Esophagus squamous epithelium (tissue), 5 donors: ENCODE measurements at places on chromosomes 11 and 22.

DNA sequence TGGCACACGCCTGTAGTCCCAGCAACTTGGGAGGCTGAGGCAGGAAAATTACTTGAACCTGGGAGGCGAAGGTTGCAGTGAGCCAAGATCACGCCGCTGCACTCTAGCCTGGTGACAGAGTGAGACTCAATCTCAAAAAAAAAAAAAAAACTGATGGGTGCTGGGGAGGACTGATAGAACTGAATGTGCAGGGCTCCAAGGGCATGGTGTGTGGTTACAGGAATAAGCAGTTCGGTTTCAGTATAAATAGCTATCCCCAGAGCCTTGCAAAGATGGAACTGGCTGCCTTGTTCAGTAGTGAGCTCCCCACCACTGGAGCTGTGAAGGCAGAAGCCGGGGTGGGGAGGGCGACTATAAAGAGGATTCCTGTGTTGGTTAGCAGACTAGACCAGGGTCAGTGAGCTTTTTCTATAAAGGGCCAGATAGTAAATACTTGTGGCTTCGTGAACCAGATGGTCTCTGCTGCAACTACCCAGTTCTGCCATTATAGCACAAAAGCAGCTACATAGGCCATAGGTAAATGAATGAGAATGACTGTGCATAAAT lies 5.9 kb downstream of the TOM1 start:
- no peak for DNase-seq

DNA sequence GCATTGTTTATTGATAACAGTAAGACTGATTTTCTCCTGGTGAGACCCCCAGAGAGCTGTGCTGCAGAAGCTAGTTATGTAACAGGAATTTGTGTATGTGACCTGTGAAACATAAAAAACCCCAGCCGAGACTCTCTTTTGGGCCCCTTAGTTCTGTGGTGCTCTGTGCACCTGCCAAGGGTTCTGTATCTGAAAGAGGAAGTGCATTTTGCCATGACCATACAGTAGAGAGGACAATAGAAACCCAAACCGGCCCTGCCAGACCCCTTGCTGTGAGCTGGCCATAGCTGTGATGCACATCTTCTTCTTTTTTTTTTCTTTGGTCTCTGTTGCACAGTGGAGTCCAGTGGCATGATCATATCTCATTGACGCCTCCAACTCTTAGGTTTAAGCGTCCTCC lies 31.4 kb upstream of the APOL5 start:
- DNase-seq, result no peak

GRCh38 chr11:116576526-116576925 lies 196.3 kb downstream of the BUD13 start:
- no peak for DNase-seq

DNA sequence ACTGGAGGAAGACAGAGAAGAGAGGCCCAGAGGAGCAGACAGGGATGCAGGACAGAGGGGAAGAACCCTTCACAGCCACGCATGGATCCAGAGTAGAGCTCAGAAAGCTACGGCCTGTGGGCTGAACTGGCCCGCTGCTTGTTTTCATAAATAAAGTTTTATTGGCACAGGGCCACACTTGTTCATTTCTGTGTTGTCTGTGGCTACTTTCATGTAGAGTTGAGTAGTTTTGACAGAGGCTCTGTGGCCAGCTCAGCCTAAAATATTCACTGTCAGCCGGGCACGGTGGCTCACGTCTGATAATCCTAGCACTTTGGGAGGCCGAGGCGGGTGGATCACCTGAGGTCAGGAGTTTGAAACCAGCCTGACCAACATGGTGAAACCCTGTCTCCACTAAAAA lies 26.2 kb upstream of the GAL start:
- no peak for DNase-seq

- DNase-seq, result no peak
Observed at GRCh38 chr11:2531277-2531986, 86.6 kb downstream of the KCNQ1 start.

- DNase-seq, result no peak
Observed at GRCh38 chr11:73121692-73122091, 20.4 kb downstream of the FCHSD2 start.

- DNase-seq, result no peak
Observed at GRCh38 chr11:2309251-2310072, 7.6 kb downstream of the TSPAN32 start.

- no peak for DNase-seq
Observed at GRCh38 chr11:1752907-1753228, 2.5 kb upstream of the IFITM10 start.

- no peak for DNase-seq
Observed at GRCh38 chr11:69048031-69048693, 570 bp upstream of the TPCN2 start.

DNA sequence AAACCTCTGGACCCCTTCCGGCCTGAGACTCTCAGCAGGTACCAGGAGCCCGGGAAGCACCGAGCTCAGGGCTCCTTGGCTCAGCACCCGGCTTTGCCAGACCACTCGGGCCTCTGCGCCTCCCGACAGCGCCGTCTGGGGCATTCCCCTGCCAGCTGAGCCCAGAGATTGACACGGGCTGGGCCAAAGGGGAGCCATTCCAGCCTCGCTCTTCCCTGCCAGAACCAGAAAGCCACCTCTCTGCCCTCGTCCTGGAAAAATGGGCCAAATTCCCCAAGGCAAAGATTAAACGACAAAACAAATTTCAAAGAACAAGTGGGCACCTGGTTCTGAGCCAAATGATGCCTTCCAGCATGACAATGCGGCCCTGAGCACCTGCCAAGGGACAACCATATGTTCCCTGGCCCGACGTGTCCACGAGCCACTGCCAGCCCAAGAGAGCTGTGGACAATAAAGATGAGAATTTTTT lies 59.3 kb downstream of the CELSR1 start:
- no peak for DNase-seq

- DNase-seq, result no peak
Observed at GRCh38 chr11:128299132-128299726, 288.1 kb downstream of the ETS1 start.

DNA sequence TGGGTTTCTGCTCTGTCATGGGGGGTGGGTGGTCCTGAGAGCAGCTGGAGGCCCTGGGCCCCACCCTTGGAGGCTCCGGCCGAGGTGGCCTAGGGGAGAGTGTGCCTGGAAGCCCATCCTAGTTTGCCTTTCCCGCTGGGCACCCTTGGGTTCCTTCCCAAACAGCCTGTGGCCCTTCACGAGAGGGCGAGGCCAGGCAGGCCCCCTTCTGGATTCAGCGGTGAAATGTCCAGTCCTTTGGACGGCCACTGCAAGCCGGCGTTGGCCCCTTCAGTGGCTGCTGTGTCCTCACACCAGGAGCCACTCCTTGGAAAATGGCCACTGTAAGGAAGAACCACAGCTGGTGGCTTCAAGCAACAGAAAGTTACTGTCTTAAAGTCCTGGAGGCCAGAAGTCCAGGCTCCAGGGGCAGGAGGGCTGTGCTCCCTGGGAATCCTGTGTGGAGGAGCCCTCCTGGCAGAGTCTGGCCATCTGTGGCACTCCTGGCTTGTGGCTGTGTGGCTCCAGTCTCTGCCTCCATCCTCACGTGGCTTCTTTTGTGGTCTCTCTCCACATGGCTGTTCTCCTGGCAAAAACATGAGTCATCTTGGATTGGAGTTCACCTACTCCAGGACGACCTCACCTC lies 854.1 kb downstream of the TBC1D22A start:
- DNase-seq, result no peak

DNA sequence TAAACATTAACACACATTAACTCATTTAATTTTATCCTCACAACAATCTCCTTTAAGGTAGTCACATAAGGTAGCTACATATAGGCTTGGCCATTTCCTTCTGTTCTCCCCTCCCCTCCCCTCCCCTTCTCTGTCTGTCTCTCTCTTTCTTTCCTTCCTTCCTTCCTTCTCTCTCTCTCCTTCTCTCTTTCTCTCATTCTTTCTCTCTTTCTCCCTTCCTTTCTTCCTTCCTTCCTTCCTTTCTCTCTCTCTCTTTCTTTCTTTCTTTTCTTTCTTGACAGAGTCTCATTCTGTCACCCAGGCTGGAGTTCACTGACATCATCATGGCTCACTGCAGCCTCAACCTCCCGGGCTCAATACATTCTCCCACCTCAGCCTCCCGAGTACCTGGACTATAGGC lies 22.3 kb upstream of the NUP160 start:
- DNase-seq, result no peak
